Neuronal stem cell (in vitro differentiated cells): ENCODE measurements at places on chromosomes 11 and 22.

- no peak for DNase-seq
Observed at GRCh38 chr11:112658431-112658878, 302.8 kb upstream of the NCAM1 start.

- peak; percentile 49 for DNase-seq
Observed at GRCh38 chr22:33049119-33049729, 9.0 kb downstream of the SYN3 start.

GRCh38 chr11:76987203-76987602 is 47.0 kb upstream of the B3GNT6 start:
- no peak for DNase-seq

DNA sequence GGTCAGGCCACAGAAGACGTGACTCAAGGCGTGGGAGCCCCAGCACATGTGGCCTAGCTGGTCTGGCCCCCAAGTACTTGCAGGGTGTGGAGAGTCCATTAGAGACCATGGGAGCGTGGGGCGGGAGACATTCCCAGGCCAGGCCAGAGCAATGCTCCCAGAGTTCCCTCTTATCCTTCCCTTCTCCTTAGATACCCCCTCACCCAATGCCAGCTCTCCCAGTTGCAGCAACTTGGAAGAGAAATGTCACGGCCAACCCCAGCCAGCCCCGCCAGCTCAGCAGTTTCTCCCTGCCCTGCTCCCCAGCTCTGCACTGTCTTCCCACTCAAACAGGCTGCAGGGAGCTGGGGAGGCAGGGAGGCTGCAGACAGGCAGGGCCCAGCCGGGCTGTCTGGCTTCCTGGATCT is 65.4 kb upstream of the TSPAN18 start:
- no peak for DNase-seq

DNA sequence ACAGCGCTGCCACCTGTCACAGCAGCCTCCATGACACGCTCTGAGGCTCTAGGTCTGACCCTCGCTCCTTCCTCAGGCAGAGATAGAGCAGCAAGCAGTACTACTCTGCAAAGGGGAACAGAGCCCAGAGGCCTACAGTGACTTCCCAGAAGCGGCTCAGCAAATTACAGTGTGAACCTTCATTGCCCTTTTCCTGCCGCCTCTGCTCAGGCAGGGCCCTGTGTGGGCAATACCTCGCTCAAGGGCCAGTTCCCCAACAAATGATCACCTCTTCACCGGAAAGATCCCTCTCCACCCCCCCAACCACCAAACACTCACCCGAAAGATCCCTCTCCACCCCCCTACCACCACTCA is 12.3 kb downstream of the KIAA0930 start:
- no peak for DNase-seq

DNA sequence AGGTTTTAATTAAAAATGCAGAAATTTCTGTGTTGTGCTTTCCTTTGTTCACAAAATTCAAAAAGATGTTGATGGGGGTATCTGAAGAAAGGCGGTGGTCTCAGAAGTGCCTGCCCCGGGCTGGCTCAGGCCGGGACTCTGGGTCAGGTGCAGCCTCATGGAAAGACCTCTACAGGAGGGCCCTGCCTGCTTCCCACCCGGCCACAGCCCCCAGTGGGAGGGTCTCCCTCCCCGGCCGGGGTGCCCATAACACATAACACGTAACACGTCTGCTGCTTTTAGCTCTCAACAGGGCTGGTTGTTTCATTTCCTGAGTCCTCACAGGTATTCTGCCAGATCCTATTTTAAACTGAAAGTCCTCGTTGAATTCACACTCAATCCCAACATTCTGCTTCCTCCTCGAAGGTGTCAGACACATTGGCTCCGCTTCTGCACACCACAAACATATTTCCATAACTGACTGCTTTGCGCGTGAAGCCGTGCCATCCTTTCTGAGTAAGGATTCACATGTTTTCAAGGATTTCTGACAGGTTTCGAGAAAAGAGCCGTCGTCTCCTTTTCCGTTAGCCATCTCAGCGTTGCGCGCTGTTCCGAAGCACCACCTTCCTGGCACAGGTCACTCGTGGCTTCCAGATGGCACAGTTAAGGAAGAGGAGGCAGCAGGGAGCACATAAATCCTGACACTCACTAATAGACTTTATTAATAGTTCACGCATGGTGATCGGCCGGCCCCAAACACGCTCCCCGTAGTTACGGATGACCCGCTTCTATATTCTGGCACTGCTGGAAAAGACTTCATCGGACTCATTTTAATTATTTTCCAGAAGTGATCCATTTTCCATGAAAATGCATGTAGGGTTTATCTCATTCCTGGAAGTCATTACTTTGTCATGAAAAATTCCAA is 569.3 kb downstream of the BRD1 start:
- no peak for DNase-seq
